ENCODE measurements at places on chromosomes 4 and X. TPM values are rescaled to one million over a fixed set of nuclear protein-coding genes. Genes with fewer than 3 reads are reported as not detected.

Gene HTN3
- total RNA-seq = not detected

Gene CFAP47
- not detected for total RNA-seq

Gene PCDH18
- not detected for total RNA-seq

Gene CD40LG
- 12.7 TPM for total RNA-seq

Gene RHOXF2
- total RNA-seq = not detected

Gene PRDX4
- total RNA-seq = 31.7 TPM

Gene CXCL11
- total RNA-seq = 0.53 TPM

Gene GLRA3
- not detected for total RNA-seq

Gene GUCY1A1
- not detected for total RNA-seq

Gene TBX22
- not detected for total RNA-seq

Gene C4orf17
- total RNA-seq = not detected

Gene NOX1
- total RNA-seq = not detected

Gene PLK4
- 60.1 TPM for total RNA-seq

Gene LRIT3
- total RNA-seq = 0.23 TPM

Gene GASK1B
- not detected for total RNA-seq

Gene AADAT
- not detected for total RNA-seq

Gene CXCL13
- not detected for total RNA-seq

DNA sequence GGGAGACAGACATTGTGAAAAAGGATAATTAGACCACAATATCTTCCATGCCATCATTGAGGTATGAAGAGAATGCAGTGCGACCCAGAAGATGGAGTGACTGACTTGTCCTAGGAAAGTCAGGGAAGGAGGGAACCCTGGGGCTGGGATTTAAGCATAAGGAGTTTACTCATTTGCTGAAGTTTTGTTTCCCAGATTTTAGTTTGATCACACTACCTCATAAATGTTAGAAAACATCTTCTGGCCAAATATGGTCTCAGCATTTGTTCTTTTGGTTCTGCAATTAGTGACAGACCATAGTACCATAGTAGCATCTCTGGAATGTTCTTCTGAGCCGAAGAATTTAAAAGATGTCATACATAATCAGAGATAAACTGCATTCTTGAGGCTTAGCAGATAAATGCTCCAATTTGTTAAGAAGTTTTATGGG, 96.5 kb upstream of the PGRMC2 start:
- DNase-seq = no peak

- DNase-seq = peak; percentile 68
Observed at GRCh38 chr4:103091601-103092223, 7.9 kb downstream of the BDH2 start.

DNA sequence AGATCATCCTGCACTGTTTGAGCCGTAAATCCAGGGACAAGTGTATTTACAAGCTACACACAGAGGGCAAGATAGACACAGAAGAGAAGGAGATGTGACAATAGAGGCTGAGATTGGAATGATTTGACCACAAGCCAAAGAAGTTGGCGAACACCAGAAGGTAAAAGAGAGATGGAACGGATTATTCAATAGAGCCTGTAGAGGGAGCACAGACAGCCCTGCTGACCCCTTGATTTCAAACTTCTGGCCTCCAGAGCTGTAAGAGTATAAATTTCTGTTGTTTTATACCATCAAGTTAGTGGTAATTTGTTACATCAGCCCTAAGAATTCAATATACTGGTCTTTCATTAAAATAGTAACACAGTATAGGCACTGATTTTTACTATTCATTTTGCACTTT, 447.8 kb downstream of the FAT4 start:
- DNase-seq = no peak

DNA sequence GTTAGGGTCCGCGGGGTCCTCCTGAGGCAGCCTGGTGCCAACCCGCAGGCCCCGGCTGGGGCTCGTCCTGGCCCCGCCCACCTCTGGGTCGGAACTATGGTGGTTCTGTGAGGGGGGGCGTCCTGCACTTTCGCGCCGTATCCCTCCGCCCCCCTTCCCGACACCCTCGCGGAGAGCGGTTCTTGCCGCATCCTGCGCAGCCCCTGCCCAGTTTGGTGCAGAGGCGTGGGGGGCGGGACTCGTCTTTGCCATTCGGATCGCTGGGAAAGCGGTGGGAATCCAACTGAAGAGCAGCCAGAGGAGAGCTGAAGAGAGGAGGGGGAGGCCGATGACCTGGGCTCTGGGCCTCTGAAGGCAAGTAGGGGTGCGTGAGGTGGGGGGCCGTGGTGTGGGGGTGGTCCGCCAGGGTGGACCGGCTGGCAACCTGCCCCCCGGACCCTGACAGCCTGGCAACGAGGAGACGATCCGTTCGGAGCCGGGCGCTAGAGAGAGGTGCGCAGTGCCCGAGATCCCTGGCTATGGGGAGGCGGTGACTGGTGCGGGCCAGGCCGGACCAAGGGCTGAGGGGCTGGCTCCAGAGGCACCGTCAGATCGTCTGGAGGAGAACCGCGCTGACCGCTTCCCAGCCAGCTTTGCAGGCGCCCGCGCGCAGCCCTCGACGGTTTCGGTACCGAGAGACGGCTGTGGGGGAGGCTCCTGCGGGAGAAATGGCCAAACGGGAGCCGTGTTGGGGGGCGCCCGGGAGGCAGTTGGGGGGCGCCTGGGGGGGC, at the start of gene GPRASP1:
GPRASP1 (plus strand) TSS at position 242 of the 770 bp plus-strand sequence. CDS start 2,431 bp downstream, outside the sequence.
- DNase-seq = peak; percentile 44

DNA sequence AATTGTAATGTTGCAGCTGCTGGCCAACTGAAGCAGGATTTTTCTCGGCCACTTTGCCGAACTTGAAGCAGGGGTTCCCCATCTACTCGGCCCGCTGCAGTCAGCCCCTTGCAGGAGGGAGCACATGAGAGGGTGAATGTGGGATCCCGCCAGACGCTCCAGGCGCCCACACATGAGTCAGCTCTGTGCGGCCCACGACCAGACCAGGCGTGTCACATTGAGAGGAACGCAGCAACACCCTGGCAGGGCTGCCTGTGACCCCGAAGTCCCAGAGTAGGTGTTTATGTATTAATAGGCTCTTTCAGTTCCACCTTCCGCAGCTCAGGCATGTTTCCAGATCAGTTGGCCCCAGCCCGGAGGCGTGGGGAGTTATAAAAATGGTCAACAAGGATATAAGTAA, 344.7 kb upstream of the PABPC4L start:
- DNase-seq = no peak

GRCh38 chr4:83599183-83599582, 63.3 kb downstream of the GPAT3 start:
- DNase-seq = no peak

- DNase-seq = peak; percentile 54
Observed at GRCh38 chrX:9873952-9874351, 87.7 kb downstream of the SHROOM2 start.

DNA sequence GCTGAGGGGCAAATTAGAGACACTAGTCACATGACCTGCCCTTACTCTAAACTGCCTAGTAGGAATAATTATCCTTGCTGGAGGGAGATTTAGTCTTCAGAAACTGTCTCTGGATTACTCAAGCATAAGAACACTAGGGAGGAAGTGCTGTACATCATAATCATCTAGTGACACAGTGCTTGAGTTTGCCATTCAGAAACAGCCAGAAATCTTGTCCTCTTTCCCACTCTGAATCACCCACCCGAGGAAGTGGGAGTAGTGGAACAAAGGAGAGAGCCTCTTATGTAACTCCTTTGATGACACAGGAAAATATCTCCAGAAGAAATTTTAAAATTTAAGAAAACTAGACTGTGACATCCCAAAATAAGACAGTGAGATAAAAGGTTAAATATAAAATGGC, 69.3 kb upstream of the PCDH19 start:
- no peak for DNase-seq

DNA sequence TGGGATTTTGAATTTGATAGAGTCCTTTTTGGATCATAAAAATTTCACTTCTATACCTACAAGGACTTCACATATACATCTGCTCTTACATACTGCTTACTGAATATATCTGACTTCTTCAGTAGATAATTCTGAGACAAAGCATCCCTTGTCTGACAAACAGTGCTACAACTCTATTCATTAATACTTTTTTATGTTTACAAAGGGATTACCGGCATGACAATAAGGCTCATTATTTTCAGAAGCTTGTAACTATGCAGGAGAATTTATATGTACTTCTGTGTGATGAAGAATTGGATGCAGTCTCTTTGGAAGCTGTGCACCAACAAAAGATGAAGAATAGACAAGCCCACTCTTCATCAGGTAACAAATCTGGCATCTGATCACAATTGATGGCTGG, 1070.3 kb downstream of the STIM2 start:
- no peak for DNase-seq

- no peak for DNase-seq
Observed at GRCh38 chr4:122830426-122831095, 3.9 kb downstream of the FGF2 start.

- DNase-seq = no peak
Observed at GRCh38 chrX:5829060-5829459, 399.6 kb downstream of the NLGN4X start.

- DNase-seq = no peak
Observed at GRCh38 chrX:148672517-148672916, 172.1 kb downstream of the AFF2 start.

DNA sequence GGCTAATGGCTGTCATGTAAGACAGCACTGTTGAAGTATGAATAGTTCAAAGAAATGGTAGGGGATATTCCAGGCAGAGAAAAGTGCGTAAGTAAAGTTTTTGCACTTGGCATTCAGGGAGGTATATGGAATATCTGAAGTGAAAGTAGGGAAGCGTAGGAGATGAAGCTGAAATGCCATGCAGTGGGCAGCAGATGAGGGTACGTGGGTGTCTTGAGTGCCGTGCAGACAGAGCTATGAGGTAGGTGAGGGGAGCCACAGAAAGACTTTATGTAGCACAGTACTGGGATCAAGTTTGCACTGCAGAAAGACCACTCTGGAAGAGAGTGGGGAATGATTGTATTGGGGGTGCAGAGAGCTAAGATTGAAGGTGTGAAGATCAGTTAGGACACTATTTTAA, 5.2 kb upstream of the SCD5 start:
- no peak for DNase-seq

GRCh38 chr4:67581913-67582312, 23.4 kb downstream of the STAP1 start:
- DNase-seq = no peak

- no peak for DNase-seq
Observed at GRCh38 chr4:112266823-112267222, 18.9 kb downstream of the TIFA start.

DNA sequence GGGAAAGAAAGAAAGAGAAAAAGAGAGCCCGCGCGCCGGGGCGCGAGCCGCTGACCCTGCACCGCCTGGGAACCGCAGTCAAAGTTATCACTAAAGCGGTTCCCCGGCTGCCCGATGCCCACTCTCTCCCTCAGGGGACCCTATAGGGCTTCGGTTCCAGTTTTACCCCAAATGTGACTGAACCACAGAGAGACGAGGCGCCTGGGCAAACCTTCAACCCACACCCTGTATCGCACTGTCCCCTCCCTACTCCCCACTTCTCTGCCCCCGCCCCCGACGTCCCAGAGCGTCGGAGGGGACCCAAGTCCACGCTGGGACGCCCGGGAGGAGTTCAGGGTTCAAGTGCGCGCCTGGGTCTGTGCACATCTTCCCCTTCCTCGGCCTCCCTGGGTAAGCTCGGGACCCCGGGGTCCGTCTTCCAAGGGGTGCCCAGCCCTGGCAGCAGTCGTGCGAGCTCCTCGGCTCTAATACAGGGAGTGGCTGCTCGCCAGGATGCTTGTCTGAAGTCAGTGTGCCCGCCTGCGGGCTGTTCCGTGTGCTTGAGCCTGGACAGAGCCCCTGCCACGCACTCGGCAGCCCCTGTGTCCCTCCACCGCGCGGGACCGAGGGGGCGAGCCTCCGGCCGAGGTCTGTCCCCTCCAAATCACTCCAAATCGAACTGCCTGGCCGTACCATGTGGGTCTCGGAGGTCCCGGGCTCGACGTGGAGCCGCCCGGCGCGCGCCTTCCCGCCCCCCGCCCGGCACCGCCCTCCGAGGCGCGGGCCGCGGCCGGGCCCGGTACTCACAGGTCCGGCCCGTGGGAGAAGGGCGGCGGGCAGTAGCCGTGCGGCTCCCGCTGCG, 960 bp downstream of the TRPC3 start:
- DNase-seq = peak; percentile 52

DNA sequence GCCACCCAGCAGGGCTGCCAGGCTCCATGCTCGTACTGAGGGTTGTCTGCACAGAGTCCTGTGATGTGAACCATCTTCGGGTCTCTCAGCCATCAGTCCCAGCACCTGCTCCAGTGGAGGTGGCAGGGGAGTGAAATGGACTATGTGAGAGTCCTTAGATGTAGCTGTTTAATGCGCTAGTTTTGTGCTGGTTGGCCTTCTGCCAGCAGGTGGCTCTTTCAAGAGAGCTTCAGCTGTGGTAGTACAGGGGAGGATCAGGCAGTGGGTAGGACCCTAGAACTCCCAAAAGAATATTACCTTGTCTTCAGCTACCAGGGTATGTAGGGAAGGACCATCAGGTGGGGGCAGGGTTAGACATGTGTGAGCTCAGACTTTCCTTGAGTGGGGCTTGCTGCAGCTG, 1066.0 kb downstream of the GLUD2 start:
- DNase-seq = no peak

GRCh38 chr4:23888421-23889319, 1.2 kb downstream of the PPARGC1A start:
- DNase-seq = no peak

GRCh38 chr4:169342159-169342860, 71.6 kb upstream of the SH3RF1 start:
- no peak for DNase-seq

- DNase-seq = no peak
Observed at GRCh38 chrX:1518512-1518911, 18.5 kb downstream of the P2RY8 start.

- DNase-seq = no peak
Observed at GRCh38 chr4:7607156-7607910, 172.6 kb upstream of the PSAPL1 start.

GRCh38 chrX:148457279-148457678, 43.1 kb upstream of the AFF2 start:
- no peak for DNase-seq
